Iris pigment epithelial cell (primary cell): ENCODE measurements at places on chromosomes 1 and 21.

GRCh38 chr1:172357753-172358385, 62.6 kb upstream of the C1orf105 start:
- DNase-seq, result peak; percentile 30

GRCh38 chr1:30226648-30227047, 496.7 kb downstream of the MATN1 start:
- no peak for DNase-seq

DNA sequence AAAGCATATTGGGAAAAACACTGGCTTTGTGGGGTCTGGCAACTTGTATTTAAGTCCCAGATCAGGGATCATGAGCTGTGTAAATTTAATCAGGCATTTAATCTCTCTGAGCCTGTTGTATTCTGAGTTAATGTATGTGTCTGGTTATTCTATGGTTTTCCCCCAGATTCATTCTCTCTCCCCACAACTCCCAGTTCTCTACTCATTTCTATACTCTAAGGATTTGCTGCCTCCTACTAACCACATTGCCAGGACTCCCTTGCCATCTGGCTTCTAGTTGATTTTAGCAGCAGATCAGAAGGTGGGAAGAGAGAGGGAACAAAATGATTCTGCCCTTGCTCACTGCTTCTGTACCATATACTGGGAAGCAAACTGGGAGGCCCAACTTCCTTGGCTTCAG, 31.4 kb upstream of the S1PR1 start:
- DNase-seq, result no peak

DNA sequence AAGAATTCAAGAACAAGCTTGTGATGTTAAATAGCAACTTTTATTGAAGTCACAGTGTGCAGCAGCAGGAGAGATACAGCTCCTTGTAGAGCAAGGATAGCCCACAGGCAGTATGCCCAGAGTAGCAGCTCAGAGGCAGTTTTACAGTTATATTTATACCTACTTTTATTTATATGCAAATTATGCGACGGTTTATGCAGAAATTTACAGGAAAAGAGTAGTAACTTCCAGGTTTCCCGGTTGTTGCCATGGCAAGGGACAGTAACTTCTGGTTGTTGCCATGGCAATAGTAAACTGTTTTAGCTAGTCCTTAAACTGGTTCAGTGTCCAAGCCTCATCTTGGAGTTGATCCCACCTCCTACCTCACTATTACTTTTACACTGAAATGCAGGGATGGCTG, 344.6 kb upstream of the LYPLAL1 start:
- DNase-seq, result no peak

DNA sequence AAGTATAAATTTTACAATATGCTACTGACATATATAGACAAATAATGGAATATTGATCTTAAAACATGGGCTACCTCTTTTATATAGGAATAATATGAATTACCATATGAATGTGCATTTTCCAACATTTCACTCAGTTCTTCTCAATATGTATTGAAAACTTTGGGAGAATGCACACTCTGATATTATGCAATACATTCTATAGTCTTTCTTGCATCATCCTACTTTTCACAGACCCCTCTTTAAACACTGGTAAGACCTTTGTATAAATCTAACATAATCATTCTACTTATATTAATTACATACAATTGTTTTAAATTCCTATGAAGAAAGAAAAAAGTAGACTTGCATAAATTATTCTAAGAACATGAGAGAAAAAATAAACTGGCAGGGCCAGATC, 69.2 kb downstream of the NCAM2 start:
- no peak for DNase-seq

DNA sequence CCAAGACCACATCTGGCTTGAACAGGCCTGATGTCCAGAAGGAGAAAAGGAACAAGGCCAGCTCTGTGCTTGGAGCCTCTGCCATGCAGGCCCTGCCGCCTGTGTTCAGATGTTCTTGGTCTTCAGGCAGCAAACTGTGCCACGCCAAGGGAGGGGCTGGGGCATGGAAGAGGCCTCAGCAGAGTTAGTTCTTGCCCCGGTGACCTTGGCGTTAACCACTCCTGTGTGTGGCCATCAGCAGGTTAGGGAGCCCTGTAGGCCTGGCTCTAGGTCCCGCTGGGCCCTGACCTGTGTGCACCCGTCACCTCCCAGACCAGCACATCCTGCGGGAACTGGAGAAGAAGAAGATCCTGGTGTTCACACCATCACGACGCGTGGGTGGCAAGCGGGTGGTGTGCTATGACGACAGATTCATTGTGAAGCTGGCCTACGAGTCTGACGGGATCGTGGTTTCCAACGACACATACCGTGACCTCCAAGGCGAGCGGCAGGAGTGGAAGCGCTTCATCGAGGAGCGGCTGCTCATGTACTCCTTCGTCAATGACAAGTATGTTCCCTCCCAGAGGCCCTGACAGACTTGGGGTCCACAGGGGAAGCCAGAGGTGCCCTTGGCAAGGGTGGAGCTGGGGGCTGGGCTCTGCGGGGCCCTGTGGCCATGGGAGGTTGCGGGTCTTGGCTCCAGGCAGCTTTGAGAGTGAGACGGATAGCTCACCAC, 7.1 kb downstream of the ZC3H12A start:
- DNase-seq, result no peak

DNA sequence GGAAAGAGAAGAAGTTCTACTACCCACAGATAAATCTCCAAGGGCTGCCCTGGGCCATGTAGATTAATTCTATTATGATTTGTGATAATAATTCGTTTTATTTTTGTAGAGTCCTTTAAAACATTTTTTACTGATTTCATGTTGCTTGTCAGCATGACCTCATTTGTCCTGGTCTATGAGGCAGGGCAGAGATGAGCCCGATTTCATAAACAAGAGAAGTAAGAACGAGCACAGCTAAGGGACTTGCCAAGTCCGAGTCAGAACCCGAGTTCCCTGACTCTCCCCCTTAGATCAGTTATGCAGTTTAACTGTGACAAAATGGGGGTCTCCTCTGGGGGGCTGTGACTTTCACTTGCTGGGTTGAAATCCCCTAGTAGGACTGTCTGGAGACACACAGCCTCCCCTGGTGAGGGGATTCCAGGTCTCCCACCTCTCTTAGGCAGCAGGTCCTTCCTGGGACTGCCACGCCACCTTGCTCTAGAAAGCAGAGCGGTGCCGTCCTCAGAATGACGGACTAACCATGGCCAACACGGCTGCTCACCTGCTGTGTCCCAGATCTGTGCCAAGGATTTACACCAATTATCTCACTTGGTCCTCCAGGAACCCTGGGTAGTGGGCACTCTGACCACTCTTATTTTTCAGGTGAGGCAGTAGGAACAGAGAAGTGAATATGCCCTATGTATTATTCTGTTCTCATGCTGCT, 31.0 kb upstream of the SOX13 start:
- peak; percentile 84 for DNase-seq

- no peak for DNase-seq
Observed at GRCh38 chr1:241636291-241636690, 3.9 kb downstream of the CHML start.

- DNase-seq, result no peak
Observed at GRCh38 chr1:211874521-211875347, 44.2 kb upstream of the LPGAT1 start.

- DNase-seq, result no peak
Observed at GRCh38 chr1:223331301-223331700, 32.7 kb downstream of the SUSD4 start.

GRCh38 chr1:184030433-184031091, 7.0 kb downstream of the COLGALT2 start:
- DNase-seq, result no peak

- DNase-seq, result peak; percentile 29
Observed at GRCh38 chr21:14120091-14120734, 90.5 kb downstream of the LIPI start.

- DNase-seq, result peak; percentile 8
Observed at GRCh38 chr1:228555074-228555994, 68.2 kb downstream of the RNF187 start.

DNA sequence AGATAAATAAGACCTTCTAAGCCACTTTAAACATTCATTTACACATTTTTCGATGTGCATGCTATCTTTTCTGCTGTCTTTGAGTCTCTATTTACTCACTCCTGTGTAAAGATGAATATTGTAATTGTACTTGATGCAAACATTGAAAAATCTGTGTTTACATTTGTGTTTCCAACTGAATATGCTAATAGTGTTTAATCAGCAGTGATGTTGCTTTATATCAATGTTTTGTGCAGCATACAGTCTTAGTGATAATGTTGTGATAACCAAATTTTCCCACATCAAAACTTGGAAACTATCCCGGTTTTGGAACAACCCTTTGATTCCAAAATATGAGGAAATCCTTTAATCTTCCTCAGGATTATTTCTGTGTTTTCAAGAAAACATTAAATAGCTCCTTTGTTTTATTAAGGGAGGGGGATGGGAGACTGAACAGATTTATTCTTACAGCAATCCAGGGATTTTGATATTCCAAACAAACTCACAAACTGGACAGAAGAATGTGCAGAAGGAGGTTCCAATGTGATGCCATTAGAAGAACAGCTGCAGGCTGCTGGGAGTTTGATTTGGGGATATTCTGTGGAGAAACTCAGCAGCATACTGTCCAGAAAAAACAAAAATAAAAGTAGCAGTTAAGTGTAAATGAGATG, 248.0 kb downstream of the S1PR1 start:
- DNase-seq, result no peak

DNA sequence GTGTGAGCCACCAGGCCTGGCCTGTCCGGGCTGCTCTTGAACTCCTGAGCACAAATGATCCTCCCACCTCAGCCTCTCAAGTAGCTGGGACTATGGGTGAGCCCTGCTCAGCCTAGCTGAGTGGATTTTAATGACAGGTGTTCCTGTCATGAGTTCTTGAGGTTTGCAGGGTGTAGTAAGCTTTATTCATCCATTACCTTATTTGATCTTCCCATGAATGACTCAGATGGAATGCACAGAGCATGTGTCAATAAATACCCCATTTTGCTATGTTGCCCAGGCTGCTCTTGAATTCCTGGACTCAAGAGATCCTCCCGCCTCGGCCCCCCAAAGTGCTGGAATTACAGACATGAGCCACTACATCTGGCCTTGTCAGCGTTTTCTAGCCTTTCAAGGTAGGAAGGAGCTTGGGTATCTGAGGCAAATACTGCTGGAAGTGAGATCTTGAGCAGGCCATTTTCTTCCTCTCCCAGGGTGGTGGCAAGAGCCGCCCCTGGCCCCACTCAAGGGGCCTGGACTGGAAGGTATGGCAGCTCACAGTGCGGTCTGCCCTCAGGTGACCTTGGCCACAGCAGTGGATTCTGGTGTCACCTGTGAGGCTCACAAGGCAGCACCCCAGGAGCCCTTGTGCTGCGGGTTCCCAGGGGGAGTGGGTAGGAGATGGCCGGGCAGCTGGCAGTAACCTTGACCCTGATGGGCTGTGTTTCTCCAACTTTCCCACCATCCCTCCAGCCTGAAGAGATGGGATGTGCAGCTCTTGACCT, 20.0 kb downstream of the PIK3CD start:
- DNase-seq, result peak; percentile 81
